NCI-H1092 (cell line): ENCODE measurements at places on chromosomes 11 and 22.

DNA sequence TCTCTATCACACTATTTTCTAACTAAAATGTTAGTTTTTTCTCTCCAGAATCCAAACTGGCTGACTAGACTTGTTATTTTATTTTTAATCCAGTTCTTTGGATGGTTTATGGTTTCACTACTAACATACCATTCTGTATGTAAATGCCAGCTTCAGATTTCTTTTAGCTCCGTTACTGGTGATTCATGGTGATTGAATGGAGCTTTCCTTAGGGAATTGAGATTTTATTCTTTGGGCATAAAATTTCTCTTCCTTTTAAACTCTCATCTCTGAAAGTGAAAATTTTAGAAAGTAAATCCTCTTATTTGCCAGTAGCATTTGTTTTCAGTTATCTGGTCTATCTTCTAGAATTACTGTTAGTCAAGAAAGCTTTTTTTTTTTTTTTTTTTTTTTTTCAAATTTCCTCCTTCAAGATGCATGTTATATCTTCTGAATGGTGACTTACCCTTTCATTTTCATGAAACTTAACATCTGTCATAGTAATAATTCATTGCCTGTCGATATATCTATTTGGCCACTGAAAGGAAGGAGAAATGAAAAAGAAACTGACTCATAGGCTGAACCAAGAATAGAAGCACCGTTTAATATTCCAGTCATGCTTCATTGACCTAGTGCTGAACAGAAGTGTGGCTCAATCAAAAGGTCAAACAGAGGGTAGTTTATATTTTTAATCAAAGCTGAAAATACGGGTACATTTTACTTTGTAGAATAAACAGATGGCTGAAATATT lies 6.4 kb downstream of the ENDOD1 start:
- no peak for DNase-seq

DNA sequence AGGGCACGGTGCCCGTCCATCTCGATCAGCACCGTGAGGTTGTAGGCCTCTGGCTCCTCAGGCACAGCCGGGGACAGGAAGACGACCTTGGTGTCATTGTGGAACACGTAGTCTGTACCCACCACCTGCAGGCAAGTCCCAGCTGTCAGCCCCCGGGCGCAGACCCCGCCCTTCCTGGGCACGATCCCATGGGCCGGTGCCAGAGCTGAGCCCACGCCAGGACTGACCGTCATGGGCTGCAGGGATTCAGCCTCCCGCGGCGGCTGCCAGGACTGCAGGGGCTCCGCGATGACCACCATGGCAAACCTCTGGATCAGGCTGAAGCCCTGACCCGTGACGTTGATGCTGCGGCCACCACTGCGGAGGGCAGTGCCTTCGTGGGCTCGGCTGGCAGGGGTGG lies 11.8 kb upstream of the MAPK11 start:
- no peak for DNase-seq

- DNase-seq, result no peak
These were observed 25.8 kb downstream of the SWAP70 start for GRCh38 chr11:9689721-9690120.

- no peak for DNase-seq
These were observed 674.7 kb downstream of the TBC1D22A start for GRCh38 chr22:47437110-47437509.

GRCh38 chr22:17767233-17768065 lies 6.8 kb downstream of the BID start:
- DNase-seq, result no peak

DNA sequence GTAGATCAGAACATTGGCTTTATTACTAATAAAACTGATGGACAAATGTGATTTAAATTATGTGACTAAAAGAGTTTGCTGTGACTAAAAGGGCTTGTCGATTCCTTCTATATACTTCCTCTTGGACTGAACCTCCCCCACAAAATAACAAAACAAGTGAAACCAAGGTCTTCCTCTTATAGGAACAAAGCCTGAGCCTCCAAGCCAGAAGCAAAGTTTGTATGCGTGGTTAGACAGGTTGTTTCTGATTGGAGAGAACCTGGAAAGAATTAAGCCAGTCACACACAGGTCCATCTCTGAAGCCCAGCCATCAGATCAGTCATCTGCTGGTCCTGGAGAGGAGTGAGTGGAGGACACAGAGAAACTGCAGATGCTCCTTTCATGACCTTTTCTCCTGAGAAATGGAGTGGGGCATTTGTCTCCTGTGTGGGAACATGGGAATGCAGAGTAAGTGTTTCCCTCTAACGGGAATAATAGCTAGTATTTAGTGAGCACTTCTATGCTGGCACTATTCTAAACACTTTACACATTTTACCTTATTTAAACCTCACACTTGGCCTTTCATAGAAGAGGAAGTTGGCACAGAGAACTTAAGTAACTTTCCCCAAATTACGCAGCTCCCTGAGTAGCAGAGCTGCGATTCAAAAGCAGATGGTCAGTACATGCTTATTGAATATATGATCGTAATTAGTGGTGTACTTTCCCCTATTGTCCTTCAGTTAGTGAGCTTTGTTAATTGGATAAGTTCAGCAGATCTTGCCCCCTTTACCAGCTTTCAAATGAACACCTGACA lies 77.1 kb downstream of the UVRAG start:
- no peak for DNase-seq

DNA sequence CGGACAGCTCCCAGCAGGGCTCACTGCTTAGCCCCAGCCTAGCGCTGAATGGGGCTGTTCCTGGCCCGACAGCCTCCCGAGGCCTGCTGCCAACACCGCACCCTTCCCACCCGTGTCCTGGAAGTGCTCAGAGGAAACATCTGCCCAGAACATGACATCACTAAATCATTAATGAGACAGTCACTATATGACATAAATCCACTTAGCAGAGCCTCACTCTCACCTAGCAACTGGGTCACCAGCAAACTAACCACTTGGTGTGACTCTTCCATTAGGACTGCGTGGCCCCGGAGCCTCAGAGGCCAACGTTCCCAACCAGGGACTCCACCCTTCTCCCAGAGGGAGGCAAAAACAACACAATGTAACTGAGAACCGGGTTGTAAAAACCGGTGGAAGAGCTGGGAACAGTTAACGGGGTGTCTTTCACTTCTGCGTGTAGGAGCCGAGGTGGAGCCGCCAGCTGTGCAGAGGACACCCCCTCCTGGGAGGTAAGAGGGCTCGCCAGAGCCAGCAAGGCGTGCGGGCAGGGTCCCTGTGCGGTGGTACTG lies 21.4 kb upstream of the PACSIN2 start:
- no peak for DNase-seq
